A549 treated with Hydrocortisone at 1 μM for 4 hours (cell line): ENCODE measurements at places on chromosomes 2 and 18. TPM values are rescaled to one million over a fixed set of nuclear protein-coding genes. Genes with fewer than 3 reads are reported as not detected.

MAP3K19 gene
- not detected in 5 replicates for total RNA-seq

DUSP2 gene
- total RNA-seq = 0.17 to 0.45 TPM (median 0.38 TPM) in 5 replicates

IL1RN gene
- 0.23 to 0.51 TPM (median 0.39 TPM) in 5 replicates for total RNA-seq

ARMC9 gene
- total RNA-seq = 12.9 to 16.8 TPM (median 14.9 TPM) in 5 replicates

OBSL1 gene
- total RNA-seq = 18.8 to 22.2 TPM (median 19.9 TPM) in 5 replicates

MYL12A gene
- total RNA-seq = 292 to 336 TPM (median 321 TPM) in 5 replicates

GULP1 gene
- 25.9 to 43.4 TPM (median 28.6 TPM) in 5 replicates for total RNA-seq

PID1 gene
- 3.3 to 4.8 TPM (median 4.2 TPM) in 5 replicates for total RNA-seq

DTYMK gene
- 110 to 151 TPM (median 135 TPM) in 5 replicates for total RNA-seq

CD8B2 gene
- not detected in 5 replicates for total RNA-seq

SP5 gene
- total RNA-seq = not detected in 5 replicates

ALLC gene
- total RNA-seq = 0.07 TPM in 1 of 5 replicates, not detected in the others

CHRND gene
- not detected in 5 replicates for total RNA-seq

TWSG1 gene
- 12.6 to 18.3 TPM (median 17.3 TPM) in 5 replicates for total RNA-seq

DBI gene
- total RNA-seq = 388 to 444 TPM (median 401 TPM) in 5 replicates

SCN9A gene
- 1.9 to 4.9 TPM (median 4.1 TPM) in 5 replicates for total RNA-seq

CRYBA2 gene
- not detected in 5 replicates for total RNA-seq

CABLES1 gene
- total RNA-seq = 14.3 to 17.6 TPM (median 15.3 TPM) in 5 replicates

ESPNL gene
- total RNA-seq = 0.10 to 0.38 TPM (median 0.13 TPM) in 5 replicates

CLEC4F gene
- not detected in 5 replicates for total RNA-seq

SGPP2 gene
- 0.48 to 0.59 TPM (median 0.56 TPM) in 5 replicates for total RNA-seq

WDSUB1 gene
- total RNA-seq = 7.0 to 8.6 TPM (median 8.2 TPM) in 5 replicates

TBR1 gene
- 0.03 to 0.07 TPM (median 0.04 TPM) in 4 of 5 replicates, not detected in the other for total RNA-seq

EMILIN1 gene
- total RNA-seq = 0.32 to 0.55 TPM (median 0.48 TPM) in 5 replicates
